Pancreas (tissue), 10 donors: ENCODE measurements at places on chromosomes 16 and 17. TPM values are rescaled to one million over a fixed set of nuclear protein-coding genes. Genes with fewer than 3 reads are reported as not detected.

KCNJ16 gene
- total RNA-seq, result 23.7 TPM

DOK4 gene
- total RNA-seq, result 14.4 TPM

SCGB1C2 gene
- total RNA-seq, result not detected

SEPTIN12 gene
- not detected for total RNA-seq

TLCD3B gene
- total RNA-seq, result not detected

DNA sequence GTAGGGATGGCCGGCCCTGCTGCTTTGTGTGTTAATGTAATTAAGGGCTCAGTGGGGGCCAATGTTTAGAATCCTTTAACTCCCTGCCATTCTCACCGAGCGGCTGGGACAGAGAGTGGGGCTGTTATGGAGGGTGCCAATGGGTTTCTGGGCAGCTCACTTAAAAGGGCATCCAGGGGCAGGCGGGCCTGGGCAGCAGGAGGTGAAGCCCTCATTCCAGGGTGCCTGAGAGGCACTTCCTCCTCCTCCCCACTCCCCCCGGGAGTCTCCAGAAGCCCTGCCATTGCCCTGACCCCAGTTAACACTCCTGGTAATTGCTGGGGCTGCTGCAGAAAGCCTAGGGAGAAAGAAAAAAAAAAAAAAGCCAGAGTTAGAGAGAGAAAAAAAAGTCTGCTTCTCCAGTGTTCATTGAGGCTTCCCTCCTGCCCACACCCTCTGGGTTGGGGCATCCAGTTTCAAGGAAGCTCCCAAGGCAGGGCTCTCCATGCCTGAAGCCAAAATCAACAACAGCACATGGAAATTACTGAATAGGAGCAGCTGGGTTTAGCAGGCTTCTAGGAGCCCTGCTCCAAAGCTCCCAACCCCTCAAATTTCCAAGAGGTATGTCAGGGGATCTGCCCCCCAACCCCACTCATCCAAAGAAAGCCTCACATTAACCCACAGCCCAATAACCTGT lies 28.0 kb downstream of the CUEDC1 start:
- peaks cover 16% of the 10 kb centered on the region for H3K4me1 ChIP-seq
- H3K27ac ChIP-seq, result peak overlapping the region; percentile 37
- H3K27me3 ChIP-seq, result no peaks in the 10 kb centered on the region
- no peak overlapping the region for H3K4me3 ChIP-seq

DNA sequence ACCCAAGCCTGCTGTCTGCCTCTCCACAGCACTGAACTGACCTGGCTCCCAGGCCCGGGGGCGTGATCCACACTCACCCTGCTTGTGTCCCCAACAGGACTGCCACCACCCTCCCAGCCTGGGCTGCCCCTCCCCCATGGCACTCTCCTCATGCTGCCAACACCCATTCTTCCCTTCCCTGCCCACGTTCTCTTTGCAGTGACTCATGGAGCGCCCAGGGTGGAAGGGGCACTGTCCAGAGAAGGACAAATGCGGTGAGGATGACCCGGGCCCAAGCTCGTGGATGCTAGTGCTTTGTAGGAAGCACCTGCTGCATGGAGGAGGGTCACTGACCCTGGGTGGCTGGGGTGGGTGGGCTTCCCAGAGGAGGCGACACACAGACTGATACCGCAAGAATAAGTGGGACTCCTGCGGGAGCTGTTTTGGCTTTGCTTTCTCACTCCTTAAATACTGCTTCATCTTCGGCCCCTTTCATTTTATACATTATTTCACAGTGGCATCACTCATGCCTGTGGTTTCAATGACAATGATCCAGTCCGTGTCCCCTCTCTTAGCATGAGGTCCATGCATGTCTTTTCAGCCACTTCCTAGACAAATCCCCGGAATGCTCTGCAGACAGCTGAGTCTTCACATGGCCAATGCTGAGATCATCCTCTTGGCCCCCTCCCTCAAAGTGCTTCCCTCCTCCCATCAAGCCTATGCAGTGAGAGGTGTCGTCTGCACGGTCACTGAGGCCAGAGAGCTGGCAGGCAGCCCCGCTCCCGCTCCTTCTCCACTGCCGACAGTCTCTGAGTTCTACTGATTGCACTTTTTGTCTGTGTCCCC lies 17.6 kb downstream of the CDK5R1 start:
- no peaks in the 10 kb centered on the region for H3K4me1 ChIP-seq
- H3K27me3 ChIP-seq, result no peaks in the 10 kb centered on the region
- no peak for DNase-seq
- H3K27ac ChIP-seq, result no peak overlapping the region
- H3K4me3 ChIP-seq, result no peak overlapping the region

- H3K4me1 ChIP-seq, result no peaks in the 10 kb centered on the region
- no peaks in the 10 kb centered on the region for H3K27me3 ChIP-seq
- H3K36me3 ChIP-seq, result no peaks in the 10 kb centered on the region
Measured at GRCh38 chr17:27087935-27088766, 205.8 kb upstream of the WSB1 start.

DNA sequence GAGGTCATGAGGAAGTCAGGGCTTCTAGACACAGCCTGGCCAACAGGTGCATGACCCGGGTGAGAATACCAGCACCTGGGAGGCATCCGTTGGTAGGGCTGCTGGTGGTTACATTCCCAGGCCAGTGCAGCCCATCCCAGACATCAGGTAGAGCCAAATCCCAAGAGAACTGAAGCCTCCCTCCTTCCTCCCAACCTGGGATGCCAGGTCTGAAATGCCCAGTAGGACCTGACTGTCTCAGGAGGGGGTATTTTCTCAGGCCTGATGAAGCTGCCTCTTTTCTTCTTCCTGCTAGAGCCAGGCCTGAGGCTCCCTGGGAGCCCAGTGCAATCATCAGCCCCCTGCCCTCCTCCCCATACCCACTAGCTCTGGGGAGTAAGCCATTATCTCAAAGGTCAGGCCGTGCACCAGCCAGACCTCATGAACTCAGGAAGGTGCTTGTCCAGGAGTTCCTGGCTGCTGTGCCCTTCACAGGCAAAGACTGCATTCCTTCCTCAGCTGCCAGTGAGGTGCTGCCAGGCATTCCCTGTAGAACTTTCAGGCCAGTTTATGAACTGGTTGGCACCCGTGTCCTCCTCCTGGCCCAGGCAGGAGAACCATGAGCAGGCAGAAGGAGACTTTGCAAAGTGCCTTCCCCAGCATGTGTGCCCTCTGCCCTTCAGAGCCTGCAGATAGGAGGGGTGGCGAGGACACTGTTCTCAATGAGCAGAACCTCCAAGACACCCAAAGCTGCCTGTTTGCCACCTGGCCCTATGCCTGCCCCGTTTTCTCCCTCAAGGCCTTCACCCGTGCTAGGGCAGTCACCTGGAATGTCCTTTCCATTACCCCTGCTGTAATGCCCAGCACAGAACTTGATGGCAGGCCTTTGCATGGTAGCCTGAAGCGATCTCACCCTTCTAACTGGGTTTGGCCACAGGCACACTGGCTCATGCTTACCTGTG lies 7.6 kb downstream of the TBX2 start:
- no peak overlapping the region for H3K4me3 ChIP-seq
- peaks cover 12% of the 10 kb centered on the region for H3K4me1 ChIP-seq
- no peaks in the 10 kb centered on the region for H3K27me3 ChIP-seq
- no peak for DNase-seq
- no peaks in the 10 kb centered on the region for H3K36me3 ChIP-seq
- H3K27ac ChIP-seq, result no peak overlapping the region

GRCh38 chr16:88650749-88651275 lies at the start of gene CYBA:
Gene CYBA, minus strand, starts transcription at chr16:88651053. Its CDS starts 40 bp downstream, at chr16:88651013.
- H3K27ac ChIP-seq, result peak within 1 kb of the TSS; percentile 80
- DNase-seq, result peak; percentile 79
- H3K4me1 ChIP-seq, result no peaks in the 10 kb centered on the region
- H3K36me3 ChIP-seq, result no peaks in the 10 kb centered on the region
- no peaks in the 10 kb centered on the region for H3K27me3 ChIP-seq

- no peak for DNase-seq
- no peaks in the 10 kb centered on the region for H3K27me3 ChIP-seq
- H3K4me1 ChIP-seq, result peaks cover 12% of the 10 kb centered on the region
Measured at GRCh38 chr17:60163108-60163784, 13.5 kb downstream of the CA4 start.

DNA sequence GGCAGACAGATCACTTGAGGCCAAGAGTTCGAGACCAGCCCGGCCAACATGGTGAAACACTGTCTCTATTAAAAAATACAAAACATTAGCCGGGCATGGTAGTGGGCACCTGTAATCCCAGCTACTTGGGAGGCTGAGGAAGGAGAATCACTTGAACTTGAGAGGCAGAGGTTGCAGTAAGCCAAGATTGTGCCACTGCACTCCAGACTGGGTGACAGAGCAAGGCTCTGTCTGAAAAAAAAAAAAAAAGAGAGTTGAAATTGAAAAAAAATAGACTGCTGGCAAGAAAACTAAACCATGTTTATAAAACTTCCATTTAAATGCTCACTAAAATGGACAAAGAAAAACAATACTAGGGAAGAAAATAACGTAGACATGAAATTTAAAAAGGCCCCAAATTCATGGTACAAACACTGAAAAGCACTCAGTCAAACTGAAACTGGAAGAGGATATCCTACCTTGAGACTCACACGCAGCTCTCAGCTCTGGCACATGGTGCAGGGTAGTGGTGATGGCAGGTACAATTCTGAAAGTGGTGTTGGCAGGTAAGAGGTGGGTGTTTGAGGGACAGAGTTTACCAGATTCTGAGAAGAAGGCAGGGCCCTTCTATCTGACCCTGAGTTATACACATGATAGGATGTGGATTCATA lies 19.3 kb downstream of the CNTROB start:
- H3K4me3 ChIP-seq, result no peak overlapping the region
- H3K27ac ChIP-seq, result no peak overlapping the region
- H3K27me3 ChIP-seq, result no peaks in the 10 kb centered on the region
- H3K36me3 ChIP-seq, result peaks cover 4% of the 10 kb centered on the region
